ENCODE measurements at places on chromosomes 7 and 10.

DNA sequence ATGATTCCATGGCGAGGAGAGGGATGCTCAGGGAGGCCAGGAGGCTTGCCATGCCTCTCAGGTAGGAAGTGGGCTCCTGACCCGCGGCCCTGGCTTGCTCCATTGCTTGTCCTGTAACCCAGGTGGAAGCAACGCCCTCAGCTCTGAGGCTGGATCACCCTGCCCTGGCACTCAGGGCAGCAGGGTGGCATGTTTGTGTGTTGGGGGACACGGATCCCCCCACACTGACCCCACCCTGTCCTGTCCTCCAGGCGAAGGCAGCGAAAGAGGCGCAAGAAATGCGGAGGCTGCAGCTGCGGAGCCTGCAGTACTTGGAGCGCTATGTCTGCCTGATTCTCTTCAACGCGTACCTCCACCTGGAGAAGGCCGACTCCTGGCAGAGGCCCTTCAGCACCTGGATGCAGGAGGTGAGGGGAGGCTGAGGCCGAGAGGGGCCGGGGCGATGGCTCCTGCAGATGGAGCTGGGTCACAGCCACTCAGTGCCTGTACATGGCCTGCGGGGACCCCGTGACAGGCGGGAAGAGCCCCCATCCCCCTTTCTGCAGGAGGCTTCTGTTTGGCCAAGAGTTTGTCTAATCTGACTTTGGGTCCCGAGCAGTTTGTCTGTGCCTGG lies 38.3 kb downstream of the PRF1 start:
- no peak for DNase-seq

GRCh38 chr7:36281945-36282717 lies 107.5 kb upstream of the ANLN start:
- DNase-seq = no peak

GRCh38 chr10:89303161-89303560 lies 1.3 kb downstream of the IFIT2 start:
- DNase-seq = no peak

DNA sequence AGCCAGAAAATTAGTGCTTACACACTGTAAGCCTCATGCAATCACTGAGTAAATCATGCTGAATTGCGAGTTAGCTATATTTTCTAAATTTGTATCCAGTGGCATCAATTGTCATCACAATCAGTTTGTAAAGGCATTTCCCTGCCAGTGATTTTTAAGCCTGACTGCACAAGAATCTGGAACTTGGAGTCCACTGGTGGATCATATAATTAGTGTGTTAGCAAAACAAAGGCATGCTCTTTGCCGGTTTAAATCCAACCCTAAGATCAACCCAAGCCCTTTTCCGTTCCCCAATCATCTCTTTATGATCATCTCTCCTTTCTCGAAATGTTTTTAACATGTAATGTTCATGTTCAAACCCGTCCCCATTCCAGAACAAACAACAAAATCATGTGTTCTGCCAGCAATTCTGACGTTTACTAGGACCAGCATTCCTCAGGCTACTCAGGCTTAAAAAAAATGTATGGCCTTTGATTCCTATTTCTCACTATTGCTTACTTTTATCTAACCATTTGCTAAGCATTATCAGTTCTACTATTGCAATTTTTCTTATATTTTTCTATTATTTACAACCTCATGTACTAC lies 649.2 kb downstream of the SORCS1 start:
- DNase-seq = no peak

GRCh38 chr10:103481974-103482531 lies 3.0 kb upstream of the CALHM3 start:
- peak; percentile 51 for DNase-seq

Measured in HL-60 (cell line).